ENCODE measurements at places on chromosomes 13 and 19.

- no peak for DNase-seq
Measured at GRCh38 chr19:3968556-3969434, 2.1 kb downstream of the DAPK3 start.

GRCh38 chr13:43363156-43363953, 340.0 kb downstream of the DNAJC15 start:
- DNase-seq = no peak

- DNase-seq = no peak
Measured at GRCh38 chr19:4909156-4909896, at the start of gene UHRF1. TSS of gene UHRF1 (plus strand) at chr19:4909501. CDS start at chr19:4910886, 1,385 bp downstream.

DNA sequence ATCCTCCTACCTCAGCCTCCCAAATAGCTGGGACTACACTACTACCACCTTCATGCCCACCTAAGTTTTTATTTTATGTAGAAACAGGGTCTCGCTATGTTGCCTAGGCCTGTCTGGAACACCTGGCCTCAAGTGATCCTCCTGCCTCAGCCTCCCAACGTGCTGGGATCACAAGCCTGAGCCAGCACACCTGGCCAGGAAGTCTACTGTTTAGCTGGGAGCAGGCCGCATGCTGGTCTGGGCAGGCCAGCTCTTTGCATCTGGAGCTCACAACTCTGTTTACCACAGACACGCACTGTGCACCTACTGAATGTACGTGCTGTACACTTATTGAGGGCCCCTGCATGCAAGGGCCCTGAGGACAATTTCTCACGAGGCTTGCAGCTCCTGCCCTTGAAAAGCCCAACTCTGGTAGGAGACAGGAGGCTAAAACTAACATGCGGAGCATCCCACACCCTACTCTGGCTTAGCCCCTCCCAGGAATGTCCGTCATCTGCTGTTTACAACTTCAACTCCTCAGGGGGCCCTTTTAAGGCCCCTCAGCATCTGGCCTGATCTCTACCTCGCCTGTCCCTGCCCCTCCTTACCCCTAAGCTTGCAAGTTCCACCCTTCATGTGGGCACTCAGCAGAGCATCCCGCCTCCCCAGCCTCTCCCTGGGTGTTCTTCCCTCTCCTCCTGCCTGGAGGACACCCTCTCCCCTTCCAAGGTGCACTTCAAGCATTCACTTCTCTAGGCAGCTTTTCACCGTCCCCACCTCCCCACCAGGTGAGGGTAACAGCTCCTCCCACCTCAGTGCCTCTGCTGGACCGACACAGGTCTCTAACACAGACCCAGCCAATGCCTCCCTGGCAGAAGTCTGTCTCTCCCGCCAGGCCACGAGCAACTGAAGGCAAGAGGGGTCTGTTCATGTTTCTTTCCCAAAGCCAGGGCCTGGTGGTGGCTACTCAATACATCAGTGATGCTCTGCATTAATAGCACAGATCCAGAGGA, 114.2 kb upstream of the UQCRFS1 start:
- no peak for DNase-seq

GRCh38 chr13:39965309-39965708, 309.8 kb downstream of the COG6 start:
- DNase-seq = no peak

DNA sequence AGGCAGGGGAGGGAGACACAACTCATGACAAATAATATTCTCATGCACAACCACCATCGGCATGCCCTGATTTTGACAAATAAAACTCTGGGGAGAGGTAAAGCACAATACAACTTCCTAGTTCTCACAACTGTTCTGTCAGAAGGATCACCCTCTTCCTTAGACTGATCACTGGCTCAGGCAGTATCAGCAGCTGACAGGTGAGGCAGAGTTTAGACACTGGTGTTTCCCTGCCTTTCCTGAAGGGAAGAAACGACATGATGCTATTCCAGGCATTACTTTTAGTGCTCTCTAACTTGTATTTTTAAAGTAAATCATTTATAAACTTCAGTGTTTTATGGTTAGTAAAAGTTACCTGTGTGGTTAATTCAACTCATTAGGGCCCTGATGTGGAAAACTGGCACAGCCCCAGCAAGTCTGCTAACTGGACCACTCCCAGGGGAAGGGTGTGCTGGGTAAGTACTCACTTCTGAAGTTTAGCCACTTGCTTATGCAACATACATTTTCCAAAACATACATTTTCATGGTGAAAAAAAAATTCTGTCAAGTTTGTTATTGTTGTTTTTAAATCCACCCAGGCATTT, 82.8 kb downstream of the CRYL1 start:
- no peak for DNase-seq

GRCh38 chr13:40379196-40379595, 287.2 kb downstream of the FOXO1 start:
- DNase-seq = no peak

DNA sequence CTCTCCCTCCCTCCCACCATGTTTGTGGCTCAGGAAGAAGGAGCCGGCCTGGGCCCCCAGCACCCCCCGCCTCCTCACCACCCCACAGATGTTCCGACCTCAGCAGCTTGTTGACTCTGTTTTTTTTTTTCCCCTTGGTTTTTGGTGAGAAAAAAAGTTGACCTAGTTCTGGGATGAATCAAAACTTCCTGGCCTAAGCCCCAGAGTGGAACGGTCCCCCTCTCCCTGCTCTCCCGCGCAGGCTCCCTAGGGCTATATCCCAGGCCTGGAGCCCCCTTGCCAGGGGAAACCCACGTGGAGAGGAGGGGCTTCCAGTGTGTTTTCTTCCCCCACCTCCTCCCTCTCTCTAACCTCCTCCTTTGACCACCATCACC, 4.0 kb downstream of the COL5A3 start:
- DNase-seq = no peak

DNA sequence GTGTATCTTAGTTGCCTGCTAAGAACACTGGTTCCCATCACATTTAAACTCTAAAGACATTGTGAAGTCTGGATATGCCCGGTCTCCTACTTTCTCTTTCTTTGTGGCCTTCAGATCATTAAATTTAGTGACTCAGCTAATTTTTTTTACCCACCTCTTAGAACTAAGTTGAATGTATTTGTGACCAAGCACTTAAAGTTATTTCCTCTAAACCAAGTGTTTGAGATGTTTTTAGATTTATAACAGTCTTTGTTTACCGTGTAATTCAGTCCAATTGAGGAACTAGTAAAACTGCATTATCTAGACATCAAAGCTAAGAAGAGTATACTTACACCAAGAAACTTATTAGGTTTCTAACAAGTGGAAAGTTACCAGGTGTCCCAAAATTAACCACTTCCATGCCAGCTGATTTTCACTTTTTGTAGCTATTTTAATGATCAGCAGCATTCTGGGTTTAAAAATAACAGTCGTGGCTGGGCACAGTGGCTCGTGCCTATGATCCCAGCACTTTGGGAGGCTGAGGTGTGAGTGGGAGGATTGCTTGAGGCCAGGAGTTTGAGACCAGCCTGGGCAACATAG, 53.1 kb downstream of the ARHGAP35 start:
- DNase-seq = no peak

- no peak for DNase-seq
Measured at GRCh38 chr19:46461537-46461936, 9.8 kb downstream of the PNMA8A start.

DNA sequence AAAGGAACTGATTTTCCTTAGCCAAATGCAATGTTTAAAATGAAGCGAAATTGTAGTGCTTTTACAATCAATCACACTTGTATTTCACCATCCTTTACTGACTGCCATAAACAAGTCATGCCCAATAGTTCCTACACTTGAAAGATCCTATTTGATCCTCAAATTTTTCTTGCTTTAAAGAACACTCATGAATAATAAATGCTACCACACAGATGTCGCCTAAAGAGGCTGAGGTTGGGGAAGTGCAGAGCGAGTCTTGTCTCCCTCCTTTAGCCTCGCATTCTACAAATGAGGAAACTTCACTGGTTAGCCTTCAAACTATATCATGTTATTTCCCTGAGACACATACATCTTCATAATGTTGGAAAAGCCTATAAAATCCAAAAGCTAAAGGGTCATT, 18.7 kb upstream of the AMER2 start:
- no peak for DNase-seq

DNA sequence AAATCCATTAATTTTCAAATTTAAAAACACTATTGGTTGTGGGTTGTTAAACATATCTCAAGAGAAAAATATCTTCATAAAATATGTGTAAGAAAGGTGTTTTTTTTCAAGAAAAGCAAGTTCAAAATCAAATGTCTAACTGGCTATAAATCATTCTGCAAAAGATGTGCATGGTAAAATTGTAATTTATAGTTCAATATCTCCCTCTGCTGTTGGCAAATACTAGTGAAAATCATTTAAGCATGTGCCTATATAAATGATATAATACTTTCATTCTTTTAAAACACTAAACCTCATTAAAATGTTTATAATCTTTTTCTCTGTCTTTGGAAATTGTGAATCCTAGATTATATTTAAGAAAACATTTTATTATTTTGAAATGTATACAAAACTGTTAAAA, 17.2 kb upstream of the SLITRK6 start:
- no peak for DNase-seq

GRCh38 chr13:30943881-30944280, 11.4 kb downstream of the TEX26 start:
- DNase-seq = no peak
